ENCODE measurements at places on chromosomes 16 and 17.

DNA sequence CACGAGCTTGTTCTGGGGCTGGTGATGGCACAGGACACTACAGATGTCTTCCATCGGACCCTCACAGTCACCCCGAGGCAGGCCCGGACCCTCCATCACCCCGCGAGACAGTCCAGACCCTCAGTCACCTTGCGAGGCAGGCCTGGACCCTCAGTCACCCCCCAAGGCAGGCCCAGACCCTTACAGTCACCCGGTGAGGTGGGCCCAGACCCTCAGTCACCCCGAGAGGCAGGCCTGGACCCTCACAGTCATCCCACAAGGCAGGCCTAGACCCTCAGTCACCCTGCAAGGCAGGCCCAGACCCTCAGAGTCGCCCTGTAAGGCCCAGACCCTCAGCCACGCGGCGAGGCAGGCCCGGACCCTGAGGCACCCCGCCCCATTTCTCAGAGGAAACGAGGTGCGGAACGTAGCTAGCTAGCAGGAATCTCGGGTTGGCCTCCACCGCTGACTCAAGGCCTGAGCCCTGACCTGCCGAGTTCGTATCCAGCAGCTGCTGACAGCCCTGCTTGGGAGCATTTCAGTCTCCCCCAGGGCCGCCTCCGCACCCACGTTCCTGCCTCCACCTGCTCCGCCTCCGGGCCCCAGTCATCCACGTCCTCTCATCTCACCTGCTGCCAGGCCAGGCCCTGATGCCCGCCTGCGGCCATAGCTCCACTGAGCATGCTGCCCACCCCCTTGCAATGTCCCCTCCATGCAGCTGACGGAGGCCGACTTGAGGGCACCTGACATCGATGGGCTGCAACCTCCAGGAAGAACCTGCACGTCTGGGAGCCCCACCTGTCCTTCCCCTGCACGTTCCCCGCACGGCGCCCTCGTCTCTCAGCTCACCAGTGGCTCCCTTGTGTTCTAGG lies 28.7 kb downstream of the RPH3AL start:
- DNase-seq: no peak

- no peak for DNase-seq
These were observed 353.7 kb downstream of the SHISA9 start for GRCh38 chr16:13254998-13255614.

- DNase-seq: no peak
These were observed 2.3 kb downstream of the C17orf58 start for GRCh38 chr17:67993998-67994361.

GRCh38 chr16:9843424-9844018 lies 338.7 kb downstream of the GRIN2A start:
- DNase-seq: no peak

DNA sequence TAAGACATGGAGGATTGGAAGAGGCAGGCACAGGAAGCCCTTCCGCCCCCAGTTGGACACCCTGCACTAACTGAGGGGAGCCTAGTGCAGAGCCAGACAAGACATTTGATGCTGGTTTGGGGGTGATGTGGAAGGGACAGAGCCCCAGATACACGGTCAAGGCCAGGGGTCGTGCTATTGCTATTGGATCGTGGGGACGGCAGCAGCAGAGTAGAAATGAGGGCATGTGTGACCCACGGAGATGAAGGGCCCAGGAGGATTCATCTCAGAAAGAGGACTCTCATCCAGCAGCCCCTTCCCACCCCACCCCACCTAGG lies 2.0 kb upstream of the VAMP2 start:
- DNase-seq: no peak

GRCh38 chr17:3536716-3537115 lies 20.9 kb downstream of the TRPV3 start:
- no peak for DNase-seq

DNA sequence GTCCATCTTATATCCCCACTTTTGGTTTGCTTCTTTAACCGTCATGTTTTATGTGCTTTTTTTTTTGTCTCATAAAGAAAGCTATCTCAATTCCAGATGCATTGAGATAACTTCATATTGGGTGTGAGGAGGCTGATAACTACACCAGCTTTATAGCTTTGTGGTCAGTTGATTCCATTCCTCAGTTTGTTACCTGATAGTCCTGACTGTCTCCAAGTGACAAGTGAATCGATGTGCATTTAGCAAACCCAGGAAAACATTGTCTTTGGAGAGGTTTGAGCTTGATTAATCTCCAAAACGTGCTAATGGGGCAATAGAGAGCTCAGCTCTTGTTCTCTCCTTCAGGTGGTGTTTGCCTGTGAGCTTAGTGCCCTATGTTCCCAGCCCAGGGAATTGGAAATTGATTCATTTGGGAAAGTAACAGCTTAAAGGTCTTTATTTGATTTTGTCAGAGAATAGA lies 22.7 kb downstream of the HS3ST3B1 start:
- no peak for DNase-seq

Data from SHP77 treated with DMSO at 0.1 percent for 48 hours (cell line).